ENCODE measurements at places on chromosomes 3 and 15.

DNA sequence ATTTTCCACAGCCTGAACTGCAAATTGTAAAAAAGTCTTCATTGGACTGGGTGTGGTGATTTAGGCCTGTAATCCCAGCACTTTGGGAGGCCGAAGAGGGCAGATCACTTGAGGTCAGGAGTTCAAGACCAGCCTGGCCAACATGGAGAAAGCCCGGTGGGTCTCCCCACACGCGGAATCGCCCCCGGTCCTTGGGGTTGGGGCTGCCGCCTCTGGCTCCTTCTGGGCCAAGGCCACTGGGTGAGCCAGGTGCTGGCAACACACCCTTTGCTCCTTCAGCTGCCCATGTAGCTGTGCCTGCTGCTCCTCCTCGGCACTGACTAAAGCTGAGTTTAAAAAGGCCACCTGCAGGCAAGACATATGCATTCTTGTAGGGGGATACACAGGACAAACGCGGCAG is 9.4 kb upstream of the VPS33B start:
- DNase-seq: no peak

GRCh38 chr3:184557348-184557950 is 4.1 kb upstream of the EPHB3 start:
- no peak for DNase-seq

DNA sequence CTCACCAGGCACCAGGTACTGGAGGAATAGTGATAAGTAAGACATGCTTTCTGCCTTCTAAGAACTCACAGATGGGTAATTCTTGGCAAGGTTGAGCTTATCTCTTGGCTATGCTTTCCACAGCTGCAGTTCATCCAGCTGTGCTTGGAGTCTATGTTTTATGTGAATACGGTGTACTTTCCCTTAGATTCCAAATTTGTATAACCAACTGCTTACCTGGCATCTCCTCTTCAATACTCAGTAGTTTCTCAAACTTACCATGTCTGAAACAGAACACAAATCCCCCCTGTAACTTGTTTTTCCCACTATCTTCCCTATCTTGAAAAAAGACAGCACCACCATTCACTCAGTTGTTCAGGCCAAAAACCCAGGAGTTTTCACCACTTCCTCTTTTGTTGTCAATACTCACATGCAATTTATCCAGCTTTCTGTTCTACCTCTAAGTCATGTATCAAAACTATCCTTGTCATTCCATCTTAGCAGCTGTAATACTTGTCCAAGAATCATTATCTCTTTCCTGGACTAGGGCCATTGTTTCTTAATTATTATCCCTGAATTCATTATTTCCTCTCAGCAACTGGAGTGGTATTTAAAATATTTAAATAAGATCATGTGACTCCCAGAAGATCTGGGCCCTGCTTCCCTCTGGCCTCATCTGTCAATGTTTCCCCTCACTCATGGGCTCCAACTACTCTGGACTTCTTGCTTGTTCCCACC is 32.6 kb downstream of the COL6A5 start:
- no peak for DNase-seq

GRCh38 chr3:13570391-13571194 is 21.7 kb downstream of the FBLN2 start:
- DNase-seq: no peak

- no peak for DNase-seq
Measured at GRCh38 chr3:81788044-81788443, 26.6 kb upstream of the GBE1 start.
